Stimulated activated CD4-positive, alpha-beta T cell treated with anti-CD3 and anti-CD28 coated beads, Interleukin-4, amount 100 ng/mL, for 1 hour (primary cell): ENCODE measurements at places on chromosomes 1 and 21.

GRCh38 chr1:166089804-166090203 is 77.0 kb downstream of the FAM78B start:
- no peak for DNase-seq

DNA sequence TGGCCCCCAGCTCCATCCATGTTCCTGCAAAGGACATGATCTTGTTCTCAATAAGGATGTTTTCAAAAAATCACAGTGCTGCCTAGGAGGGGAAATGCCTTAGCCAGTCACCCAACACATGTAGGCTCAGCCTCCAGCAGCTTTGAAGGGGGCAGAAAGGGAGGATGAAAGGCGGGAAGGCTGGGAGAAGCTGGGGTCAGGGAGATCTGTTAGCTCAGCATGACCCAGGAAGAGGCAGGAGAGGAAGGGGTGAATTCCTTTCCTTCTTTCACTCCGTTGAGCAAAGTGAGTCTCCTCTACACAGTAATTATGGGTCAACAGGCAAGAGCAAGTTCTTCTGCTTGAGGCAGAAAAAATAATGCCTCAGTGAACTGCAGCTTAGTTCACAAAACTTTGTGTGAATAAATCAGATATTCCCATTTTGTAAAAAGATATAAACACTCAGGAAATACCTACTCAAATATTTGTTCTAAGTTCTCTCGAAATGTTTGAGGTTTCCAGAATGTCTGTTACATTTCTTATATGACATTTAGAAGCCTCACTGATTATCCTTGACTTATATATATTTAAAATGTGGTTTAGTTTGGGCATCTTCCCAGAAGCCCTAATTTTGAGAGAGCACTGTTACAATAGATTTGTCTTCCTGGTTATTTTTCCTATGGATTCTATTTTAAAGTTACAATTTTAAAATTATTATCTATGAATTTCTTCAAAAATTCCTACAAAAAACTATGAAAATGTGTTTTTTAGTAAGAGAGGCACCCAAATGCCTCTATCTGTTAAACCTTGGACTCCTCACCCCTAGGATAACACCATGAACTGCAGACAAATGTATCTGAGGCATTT is 116.8 kb downstream of the KCNJ6 start:
- DNase-seq = no peak

DNA sequence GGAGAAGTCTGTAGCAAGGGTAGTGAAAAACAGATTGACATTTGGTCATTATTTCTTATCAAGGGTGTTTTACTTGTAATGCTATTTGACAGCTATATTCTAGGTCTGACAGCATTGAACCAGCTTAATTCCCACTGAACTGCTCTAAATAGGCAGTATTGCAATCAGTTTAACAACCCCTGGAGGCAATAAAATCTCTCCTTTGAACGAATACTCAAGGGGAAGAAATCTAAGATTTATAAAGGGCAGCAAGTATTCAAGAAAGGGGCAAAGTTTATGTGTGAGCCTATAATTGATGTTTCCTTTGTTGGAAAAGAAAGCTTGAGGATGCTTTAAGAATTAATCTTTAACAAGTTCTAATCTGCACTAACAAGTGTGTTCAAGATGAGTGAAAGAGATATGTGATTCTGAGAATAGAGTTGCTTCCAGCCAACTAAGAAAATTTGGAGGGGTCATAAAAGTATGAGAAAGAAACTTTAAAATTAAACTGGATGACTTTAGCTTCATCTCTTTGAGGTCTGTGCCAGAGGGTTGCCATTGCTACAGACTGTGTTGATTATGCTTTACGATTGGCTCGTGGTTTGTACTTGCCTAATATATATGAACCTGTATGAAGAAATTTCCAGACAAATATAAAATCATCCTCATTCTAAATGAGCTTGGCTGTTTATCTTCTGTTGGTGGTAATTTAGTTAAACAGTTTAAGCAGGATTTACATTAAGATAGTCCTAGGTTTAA is 72.5 kb downstream of the ZNF326 start:
- no peak for DNase-seq

DNA sequence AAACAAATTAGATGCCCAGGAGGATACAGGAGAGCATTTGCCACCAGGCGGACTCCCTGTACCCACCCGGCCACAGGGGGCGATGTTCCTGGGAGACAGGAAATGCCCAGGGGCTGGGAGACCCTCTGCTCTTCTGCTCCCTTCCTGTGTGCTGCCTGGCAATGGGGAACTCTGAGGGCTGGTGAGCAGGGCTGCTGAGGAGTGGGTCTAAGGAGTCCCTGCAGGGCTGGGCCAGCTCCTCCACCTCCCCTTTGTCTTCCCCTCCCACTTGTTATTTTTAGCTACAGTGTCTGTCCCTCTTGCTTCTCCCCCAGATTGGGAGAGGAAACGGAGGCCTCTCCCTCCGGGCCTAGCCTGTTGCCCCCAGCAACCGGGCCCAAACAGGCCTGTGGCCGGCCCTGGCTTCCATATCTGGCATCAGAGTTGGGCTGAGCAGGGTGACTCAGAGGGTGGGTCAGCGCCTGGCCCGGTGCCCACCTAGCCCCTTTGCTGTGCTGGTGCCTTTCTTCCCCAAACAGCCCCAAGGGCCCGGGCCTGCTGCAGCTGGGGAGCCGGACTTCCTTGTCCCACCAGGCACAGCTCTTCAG is 11.6 kb downstream of the LMNA start:
- DNase-seq = no peak

DNA sequence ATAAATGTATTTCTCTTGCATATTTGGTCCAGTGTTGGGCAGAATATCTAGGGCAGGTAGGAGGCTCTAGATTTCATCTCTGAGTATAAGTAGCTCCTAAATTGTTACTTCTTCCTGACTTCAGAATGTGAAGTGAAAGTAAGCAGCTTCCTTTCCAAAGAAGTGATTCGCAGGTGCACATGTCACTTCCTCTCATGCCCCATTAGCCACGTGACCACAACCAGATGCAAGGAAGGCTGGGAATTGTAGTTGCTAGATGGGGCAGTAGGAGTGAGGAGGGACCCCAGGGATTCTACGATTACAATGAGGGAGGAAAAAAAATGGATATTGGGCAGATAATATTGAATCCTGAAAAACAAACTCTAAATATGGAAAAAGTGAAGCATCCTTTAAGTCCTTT is 113.2 kb upstream of the CYYR1 start:
- DNase-seq = no peak

DNA sequence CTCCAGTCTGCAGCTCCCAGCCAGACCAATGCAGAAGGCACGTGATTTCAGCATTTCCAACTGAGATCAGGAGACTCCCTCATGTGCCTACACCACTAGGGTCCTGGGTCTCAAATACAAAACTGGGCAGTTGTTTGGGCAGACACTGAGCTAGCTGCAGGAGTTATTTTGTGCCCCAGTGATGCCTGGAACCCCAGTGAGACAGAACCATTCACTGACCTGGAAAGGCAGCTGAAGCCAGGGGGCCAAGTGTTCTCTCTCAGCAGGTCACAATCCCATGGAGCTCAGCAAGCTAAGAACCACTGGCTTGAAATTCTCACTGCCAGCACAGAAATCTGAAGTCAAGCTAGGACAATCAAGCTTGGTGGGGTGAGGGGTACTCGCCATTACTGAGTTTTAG is 111.7 kb upstream of the TNFSF4 start:
- no peak for DNase-seq

DNA sequence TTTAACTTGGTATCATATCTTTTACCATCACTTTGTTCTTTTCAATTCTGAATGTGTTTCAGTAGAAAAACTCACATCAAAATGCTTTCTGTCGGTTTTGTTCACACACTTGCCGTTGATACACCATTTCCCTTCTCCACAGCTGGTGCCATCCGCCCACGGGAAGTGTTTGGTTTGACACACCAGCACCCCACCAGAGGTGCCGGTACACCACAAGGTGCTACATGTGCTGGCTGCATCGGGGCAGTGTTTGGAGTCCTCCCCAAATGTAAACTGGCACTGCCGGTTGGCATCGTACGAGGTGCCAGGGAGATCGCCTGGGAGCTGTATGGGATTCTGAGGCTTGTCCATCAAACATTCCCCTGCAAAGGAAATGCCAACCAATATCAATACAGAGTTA is 5.0 kb downstream of the ADAMTS1 start:
- no peak for DNase-seq

DNA sequence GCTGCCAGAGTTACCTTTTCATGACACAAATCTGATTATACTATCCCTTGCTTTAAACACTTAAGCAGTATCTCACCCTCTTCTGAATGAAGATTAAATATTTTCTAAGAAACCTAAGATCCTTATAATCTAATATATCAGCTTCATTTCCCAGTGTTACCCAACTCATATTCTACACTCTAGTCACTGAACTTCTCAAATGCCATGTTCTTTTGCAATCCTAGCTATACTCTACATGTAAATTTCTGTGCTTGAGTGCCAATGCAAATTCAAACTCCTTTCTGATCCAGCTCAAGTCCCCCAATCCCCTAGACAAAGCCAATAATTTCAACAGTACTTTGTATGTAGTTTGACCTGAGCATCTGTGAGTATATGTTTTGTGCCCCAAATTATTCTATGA is 293.9 kb downstream of the SDCCAG8 start:
- no peak for DNase-seq

DNA sequence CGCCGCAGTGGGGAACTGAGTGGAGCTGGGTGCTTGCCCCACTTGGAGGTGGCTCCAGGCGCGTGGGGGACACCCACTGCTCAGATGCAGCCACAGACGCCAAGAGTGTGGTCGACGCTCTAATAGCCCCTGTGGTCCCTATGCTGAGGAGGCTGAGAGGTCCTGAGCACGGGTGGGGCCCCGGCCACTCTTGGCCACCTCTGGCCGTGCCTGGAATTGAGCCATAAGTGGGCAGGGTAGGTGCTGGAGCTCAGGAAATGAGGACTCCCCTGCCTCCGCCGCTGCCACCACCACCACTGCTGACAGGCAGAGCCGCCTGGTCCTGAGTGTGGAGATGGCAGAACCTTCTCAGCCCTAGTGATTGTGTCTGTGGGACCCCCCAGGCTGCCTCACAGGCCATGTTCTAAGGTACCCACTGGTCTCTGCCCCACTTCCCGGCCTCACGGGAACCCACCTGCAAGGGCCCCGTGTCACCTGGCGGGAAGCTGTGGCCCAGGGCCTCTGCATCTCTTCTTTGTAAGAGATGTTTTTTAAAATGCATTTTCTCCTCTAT is 34.6 kb upstream of the DIP2A start:
- DNase-seq = no peak

DNA sequence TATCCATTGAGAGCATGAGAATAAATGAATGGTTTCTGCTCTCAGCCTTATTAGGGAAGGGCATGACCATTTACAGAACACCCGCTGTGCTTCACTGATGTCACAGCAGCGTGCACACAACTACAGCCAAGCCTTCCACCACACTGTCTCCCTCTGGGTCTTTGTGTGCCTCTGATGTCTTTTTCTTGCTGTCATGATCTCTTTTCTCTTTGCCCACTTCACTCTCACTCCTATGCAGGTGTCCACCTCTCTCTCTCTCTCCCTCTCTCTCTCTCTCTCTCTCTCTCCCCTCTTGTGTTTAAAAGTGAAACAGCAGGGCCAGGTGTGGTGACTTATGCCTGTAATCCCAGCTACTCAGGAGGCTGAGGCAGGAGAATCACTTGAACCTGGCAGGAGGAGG is 232.5 kb upstream of the JUN start:
- no peak for DNase-seq

- no peak for DNase-seq
These were observed 105.3 kb upstream of the DPT start for GRCh38 chr1:168834225-168834872.

DNA sequence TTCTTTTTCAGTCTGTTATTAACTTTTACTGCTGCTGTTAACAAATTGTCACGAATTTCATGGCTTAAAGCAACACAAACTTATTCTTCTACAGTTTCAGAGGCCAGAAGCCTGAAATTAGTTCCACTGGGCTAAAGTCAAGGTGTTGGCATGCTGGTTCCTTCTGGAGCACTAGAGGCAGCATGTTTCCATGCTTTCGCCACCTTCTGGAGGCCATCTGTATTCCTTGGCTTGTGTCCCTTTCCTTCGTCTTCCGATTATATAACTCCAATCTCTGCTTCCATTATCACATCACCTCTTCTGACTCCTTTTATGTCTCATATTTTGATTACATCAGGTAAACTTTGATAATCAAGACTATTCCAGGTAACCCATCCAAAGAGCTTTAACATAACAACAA is 1742.1 kb downstream of the BRINP3 start:
- DNase-seq = no peak

GRCh38 chr1:28602536-28603439 is 10.7 kb downstream of the RAB42 start:
- DNase-seq = peak; percentile 21

- no peak for DNase-seq
These were observed 1.7 kb downstream of the RHOU start for GRCh38 chr1:228736844-228737445.

DNA sequence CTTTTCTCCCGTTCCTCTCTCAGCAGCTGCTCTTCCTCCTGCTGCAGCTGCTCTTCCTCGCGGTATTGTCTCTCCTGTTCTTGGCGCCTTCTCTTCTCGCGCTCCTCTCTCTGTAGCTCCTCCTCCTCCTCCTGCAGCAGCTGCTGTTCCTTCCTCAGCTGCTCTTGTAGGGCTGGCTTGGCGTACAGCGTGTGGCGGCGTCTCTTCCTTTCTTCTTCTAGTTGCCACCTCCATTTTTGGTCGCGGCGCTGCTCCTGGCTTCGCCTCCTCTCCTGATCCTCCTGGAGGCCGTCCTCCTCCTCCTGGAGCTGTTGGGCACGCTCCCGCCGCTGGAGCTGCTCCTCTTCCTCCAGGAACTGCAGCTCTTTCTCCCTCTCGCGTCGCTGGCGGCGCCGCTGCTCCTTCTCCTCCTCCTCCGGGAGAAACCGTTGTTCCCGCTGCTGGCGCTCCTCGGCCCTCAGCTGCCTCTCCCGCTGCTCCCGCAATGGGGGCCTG is 4.8 kb downstream of the TCHH start:
- peak; percentile 25 for DNase-seq

- no peak for DNase-seq
These were observed 61.5 kb downstream of the SLC37A1 start for GRCh38 chr21:42575111-42575510.

GRCh38 chr21:42320791-42321190 is 5.6 kb upstream of the TFF3 start:
- no peak for DNase-seq

GRCh38 chr1:30383221-30383711 is 340.1 kb downstream of the MATN1 start:
- no peak for DNase-seq

- DNase-seq = no peak
These were observed 13.2 kb downstream of the TP53BP2 start for GRCh38 chr1:223832637-223832943.

- DNase-seq = no peak
These were observed 421 bp downstream of the PSRC1 start for GRCh38 chr1:109282497-109282951.

GRCh38 chr1:159211331-159212136 is 6.9 kb downstream of the ACKR1 start:
- peak; percentile 54 for DNase-seq

GRCh38 chr1:234218078-234218477 is 155.2 kb upstream of the COA6 start:
- DNase-seq = no peak
